ENCODE measurements at places on chromosomes 3 and 15. TPM values are rescaled to one million over a fixed set of nuclear protein-coding genes. Genes with fewer than 3 reads are reported as not detected.

The FAM81A gene
- 0.09 TPM for total RNA-seq

The ZKSCAN7 gene
- total RNA-seq, result 0.87 TPM

The KBTBD12 gene
- not detected for total RNA-seq

The KLHDC8B gene
- total RNA-seq, result 125 TPM

The ALDH1L1 gene
- 0.09 TPM for total RNA-seq

The GABRA5 gene
- total RNA-seq, result not detected

The ZNF660 gene
- total RNA-seq, result under 0.01 TPM

The SEMA3F gene
- 14.2 TPM for total RNA-seq

The CD200R1 gene
- not detected for total RNA-seq

The LRRIQ4 gene
- total RNA-seq, result not detected

The CYP8B1 gene
- not detected for total RNA-seq

The HYKK gene
- total RNA-seq, result 1.6 TPM

The TMC3 gene
- not detected for total RNA-seq

The CGNL1 gene
- 37.0 TPM for total RNA-seq

The CEMIP gene
- 0.17 TPM for total RNA-seq

The PRRT3 gene
- total RNA-seq, result 0.52 TPM

The RBP2 gene
- total RNA-seq, result not detected

The NPAP1 gene
- not detected for total RNA-seq

The WNT5A gene
- 4.2 TPM for total RNA-seq

The PLSCR2 gene
- total RNA-seq, result not detected

The SNTN gene
- not detected for total RNA-seq

All from dermis lymphatic vessel endothelial cell (primary cell).